ENCODE measurements at places on chromosomes 1 and 21.

GRCh38 chr1:179588425-179589024 is 3.1 kb upstream of the TDRD5 start:
- DNase-seq: no peak

DNA sequence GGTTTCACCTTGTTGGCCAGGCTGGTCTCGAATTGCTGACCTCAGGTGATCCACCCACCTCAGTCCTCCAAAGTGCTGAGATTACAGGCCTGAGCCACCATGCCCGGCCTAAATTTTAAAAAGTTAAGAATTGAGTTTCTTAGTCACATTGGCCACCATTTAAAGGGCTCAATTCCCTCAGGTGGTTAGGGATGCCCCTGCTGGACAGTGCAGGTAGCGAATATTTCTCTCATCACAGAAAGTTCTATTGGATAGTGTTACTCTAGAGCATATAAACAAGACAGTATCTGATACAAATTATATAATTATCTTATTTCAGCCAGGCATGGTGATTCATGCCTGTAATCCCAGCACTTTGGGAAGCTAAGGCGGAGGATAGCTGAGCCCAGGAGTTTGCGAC is 320.2 kb downstream of the ZP4 start:
- no peak for DNase-seq

DNA sequence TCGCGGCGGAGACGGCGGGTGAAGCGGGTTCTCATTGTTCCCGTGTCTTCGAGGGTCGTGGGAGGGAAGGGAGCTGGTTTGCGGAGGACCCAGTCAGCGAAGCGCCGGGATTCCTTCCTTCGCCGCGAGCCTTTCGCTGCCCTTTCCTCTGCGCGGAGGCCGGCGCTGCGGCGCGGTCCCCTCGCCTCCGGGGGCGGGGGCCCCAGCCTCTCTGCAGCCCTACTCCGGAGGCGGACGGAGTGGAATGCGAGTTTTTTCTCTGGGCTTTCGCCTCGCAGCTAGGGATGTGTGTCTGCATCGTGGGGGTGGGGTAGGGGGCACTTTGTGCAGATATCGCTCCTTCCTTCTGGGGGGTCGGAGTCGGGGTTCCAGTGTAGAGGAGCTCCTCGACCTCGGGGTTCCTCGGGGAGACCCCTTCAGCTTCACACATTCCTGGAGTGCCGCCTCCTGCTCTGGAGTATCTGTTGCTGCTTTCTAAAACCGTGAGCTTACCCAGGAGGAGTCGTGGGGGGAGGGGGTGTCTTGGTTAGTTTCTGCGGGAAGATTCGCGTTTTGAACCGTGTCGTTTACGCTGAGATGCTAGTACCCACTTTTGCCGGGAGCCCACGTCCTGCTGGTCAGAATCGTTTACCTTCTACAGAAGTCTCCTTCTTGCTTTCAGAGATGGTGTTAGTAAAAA is 595 bp downstream of the RNF2 start:
- no peak for DNase-seq

DNA sequence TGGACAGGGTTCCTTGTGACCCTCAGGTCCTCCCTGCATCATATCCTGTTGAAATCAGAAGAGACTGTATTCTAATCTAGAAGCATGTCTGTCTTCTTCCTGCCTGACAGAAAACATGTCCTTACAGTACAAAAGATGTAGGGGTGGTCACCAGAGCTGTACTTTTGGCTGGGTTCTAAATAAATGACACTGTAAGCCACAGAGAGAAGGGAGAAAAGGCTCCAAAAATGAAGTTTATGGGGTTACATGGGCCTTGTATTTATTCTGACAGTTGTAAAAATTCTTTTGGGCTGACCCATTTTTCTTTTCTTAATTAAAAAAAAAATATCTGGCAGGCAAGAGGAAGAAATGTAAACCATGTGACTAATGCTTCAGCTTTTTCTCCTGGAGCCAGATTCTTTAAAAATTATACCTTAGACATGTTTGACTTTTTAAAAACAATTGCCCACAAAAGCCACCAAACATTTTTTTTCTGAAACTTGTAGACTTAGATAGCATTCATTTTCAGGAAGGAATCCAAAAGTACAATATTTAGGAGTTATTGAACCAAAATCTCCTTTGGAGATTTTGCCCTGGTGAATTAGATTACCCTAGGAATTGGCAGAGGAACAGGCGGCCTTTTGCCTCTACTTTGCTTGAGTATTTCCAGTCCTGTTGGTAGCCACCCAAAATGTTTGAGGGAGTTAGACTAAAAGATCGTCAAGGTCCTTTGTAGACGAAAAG is 17.1 kb downstream of the RGL1 start:
- DNase-seq: no peak

GRCh38 chr1:209218981-209219380 is 364.5 kb upstream of the CAMK1G start:
- no peak for DNase-seq

DNA sequence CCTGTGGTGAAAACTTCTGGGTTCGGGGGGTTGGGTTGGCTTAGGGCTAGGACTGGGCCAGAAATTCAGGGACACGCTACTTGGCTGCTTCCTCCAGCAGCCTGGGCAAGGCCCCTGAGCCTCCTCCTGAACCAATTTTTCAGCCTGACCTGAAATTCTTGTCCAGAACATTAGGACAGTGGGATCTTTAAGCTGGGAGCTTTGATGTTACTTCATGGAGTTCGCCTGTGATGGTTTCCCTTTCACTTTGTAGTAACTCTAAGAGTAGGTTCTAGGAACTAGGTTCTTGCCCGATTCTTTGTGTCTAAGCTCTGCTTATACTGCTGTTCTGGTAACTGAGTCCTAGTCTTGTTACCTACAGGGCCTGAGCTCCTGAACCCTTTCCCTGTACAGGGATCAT is 75.3 kb downstream of the S1PR1 start:
- DNase-seq: no peak

DNA sequence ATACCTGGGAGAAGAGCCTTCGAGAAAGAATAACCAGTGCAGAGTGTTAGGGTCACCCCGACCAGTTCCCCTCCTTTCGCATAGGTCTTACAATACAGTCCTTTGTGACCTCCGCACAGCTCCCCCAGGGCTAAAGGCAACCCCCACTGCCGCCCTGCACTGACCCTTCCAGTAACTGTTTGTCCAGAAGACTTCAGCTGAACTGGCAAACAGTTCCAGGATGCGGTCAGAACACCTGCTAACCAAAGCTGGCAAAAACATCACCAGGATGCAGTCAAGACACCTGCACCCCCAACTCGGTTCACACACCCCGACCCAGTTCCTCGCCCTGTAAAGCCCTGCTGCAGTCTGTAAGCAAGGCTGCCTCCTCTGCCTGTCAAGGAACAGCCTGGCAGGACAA is 6.4 kb upstream of the EVA1B start:
- no peak for DNase-seq

DNA sequence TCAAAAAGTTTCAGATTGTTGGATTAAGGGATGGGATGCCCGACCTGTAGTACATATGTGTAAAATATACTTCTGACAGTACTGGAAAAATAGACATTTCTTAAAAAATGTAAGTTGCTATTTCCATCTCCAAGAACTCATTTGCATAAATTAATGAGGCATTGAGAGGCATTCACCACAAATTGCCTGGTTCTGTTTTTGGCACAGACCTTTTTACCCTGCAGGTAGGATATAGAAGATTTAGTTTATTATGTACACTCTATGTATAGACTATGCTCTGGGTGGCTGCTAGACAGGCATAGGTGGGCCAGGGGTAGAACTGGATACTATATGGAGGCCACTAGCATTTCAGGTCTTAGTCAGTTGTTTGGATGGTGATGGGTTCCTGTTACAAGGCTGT is 8.0 kb downstream of the CCDC17 start:
- no peak for DNase-seq

DNA sequence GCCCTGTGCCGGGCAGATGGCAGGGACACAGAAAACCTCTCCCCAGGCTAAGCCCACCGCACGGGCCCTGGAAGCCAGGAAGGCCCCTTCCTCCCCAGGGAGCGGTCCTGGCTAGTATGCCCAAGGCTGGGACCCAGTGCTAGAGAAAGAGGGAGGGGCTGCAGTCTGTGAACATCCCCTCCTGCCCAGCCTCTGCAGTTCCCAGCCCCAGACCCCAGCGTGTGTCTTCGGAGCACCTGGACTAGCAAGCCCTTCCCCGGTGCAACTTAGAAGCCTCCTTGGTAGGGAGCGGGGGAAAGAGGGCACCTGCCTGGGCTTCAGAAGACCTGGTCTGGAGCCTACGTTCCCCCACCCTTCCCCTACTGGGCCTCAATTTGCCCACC is 2.1 kb downstream of the PLEKHG5 start:
- no peak for DNase-seq

GRCh38 chr1:23868557-23869016 is 497 bp upstream of the FUCA1 start:
- DNase-seq: no peak

- DNase-seq: no peak
Observed at GRCh38 chr1:113958691-113959090, 20.6 kb upstream of the OLFML3 start.

DNA sequence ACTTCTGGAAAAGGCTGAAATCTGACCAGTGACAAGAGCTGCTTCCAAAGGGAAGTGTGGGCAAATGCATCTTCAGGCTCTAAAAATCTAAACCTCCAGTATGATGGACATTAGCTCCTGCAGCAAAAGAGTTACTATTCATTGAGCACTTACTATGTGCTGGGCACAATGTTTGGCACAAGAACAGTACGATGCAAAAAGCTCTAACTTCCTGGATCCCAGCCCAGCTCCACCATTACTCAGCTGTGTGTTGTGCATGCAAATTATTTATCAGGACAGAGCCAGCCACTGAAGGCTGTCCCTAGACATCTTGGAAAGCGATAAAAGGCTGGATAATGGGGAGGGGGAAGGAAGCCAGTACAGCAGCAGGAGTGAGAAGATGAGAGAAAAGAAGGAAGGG is 143.5 kb downstream of the ELAVL4 start:
- no peak for DNase-seq

DNA sequence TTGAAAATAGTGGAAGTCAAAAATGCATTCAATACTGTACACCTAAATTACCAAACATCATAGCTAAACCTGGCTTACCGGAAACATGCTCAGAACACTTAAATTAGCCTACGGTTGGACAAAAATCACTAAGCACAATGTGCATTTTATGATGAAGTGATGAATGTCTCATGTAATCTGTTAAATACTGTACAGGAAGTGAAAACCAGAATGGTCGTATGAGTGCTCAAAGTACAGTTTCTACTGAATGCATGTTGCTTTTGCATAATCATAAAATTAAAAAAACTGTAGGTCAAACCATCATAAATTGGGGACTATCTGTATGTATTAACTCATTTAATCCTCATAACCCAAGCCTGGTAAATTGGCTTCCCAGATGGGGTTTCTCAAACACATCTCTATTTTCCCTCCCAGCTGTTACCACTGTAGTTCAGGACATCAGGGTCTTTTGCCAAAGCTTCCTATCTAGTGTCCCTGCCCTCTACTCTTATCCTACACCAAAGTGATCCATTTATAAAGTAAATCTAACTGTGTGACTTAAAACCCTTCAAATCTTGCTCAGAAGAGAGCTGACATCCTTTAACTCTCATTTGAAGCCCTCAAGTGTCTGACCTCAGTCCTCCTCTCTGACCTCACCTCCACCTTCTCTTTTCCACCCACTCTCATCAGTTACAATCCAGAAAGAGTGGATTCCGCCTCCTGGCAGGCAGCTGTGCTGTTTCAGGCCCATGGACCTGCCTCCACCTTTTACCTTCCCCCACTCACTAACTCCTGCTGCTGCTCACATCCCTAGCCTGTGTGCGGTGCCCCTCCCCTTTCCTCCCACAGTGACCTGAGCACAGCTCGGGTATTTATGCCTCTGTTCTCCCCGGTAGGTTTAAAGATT is 356.4 kb upstream of the ST6GALNAC5 start:
- no peak for DNase-seq

DNA sequence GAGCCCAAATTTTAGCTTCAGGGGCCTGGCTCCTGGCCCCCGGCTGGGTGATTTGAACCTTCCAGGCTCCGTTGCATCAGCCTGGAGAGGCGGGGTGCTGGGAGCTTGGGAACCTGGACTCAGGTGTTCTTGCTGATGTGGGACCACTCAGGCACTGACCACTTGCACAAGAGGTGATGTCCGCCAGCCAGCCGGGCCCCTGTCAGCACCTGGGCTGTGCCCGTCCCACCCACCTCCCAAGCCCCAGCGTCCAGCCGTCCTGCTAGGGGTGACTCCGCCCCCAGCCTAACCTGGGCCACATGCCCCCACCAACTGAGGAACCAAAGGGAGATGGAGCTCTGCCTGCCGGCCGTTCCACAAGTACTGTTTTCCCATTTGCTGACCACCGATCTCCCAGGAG is 47.4 kb upstream of the ARHGEF16 start:
- DNase-seq: no peak

DNA sequence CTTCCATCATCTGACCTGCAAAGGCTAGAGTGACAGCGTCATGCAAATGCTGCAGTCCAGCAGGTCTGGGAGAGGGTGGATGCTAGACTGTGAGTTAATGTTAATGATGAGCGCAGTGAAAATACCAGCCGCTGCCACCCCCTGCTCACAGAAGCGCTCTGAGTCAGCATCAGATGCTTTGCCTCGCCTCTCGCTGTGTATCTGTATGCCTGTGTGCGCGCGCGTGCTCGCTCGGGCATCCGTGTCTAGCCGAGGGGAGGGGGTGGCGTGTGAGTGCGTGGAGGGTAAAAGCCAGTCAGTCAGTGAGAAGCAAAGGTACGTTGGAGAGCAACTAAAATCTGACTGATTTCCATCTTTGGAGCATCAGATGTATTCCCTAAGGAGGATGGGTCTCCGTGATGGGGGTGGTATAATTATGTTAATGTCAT is 858.7 kb downstream of the USP25 start:
- DNase-seq: no peak

GRCh38 chr1:205236951-205237475 is 9.3 kb downstream of the TMCC2 start:
- DNase-seq: no peak

- DNase-seq: no peak
Observed at GRCh38 chr1:160797861-160798273, 1.9 kb downstream of the LY9 start.

- no peak for DNase-seq
Observed at GRCh38 chr1:83692524-83693381, 306.2 kb downstream of the TTLL7 start.

GRCh38 chr1:204477036-204477740 is 17.4 kb downstream of the PIK3C2B start:
- no peak for DNase-seq

- DNase-seq: no peak
Observed at GRCh38 chr1:156246781-156247459, 936 bp downstream of the PAQR6 start.

DNA sequence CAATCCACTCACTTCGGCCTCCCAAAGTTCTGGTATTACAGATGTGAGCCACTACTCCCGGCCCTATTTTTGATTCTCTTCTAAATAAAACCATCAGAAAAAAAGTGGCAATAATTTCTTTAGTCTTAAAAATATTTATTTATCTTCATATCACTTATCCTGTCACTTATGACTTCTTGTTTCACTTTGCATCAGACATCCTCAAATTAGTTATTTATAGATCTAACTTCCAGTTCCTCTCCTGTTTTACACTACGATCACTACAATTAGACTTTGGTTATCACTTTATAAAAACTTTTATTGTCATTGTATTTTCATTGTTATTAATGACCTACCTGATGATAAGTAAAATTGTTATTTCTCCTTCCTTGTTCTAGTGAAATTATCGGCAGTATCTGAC is 783.4 kb upstream of the BRINP3 start:
- DNase-seq: no peak

GRCh38 chr1:31705080-31705866 is 1.5 kb upstream of the COL16A1 start:
- DNase-seq: no peak

- no peak for DNase-seq
Observed at GRCh38 chr1:38651669-38652068, 207.9 kb downstream of the RRAGC start.

- DNase-seq: no peak
Observed at GRCh38 chr21:43913928-43914327, 48.9 kb downstream of the AGPAT3 start.

GRCh38 chr1:6859415-6860343 is 74.4 kb downstream of the CAMTA1 start:
- no peak for DNase-seq

All from cortex of kidney (tissue), 1 donor.